ENCODE measurements at places on chromosomes 3 and 15. TPM values are rescaled to one million over a fixed set of nuclear protein-coding genes. Genes with fewer than 3 reads are reported as not detected.

- DNase-seq: no peak
These were observed 7.4 kb downstream of the PLCB2 start for GRCh38 chr15:40300367-40300766.

- DNase-seq: no peak
These were observed 10.1 kb downstream of the RARRES1 start for GRCh38 chr3:158722108-158722507.

EPHB3 gene
- total RNA-seq: 4.3 TPM

CYP8B1 gene
- not detected for total RNA-seq

- no peak for DNase-seq
These were observed 97.3 kb upstream of the THRB start for GRCh38 chr3:24591661-24592555.

GRCh38 chr15:99680276-99680675, 53.0 kb downstream of the LYSMD4 start:
- DNase-seq: no peak
